ENCODE measurements at places on chromosomes 12 and 14.
A peak's percentile ranks its signal among the peaks of the same experiment; 100 is the strongest.

- peak; percentile 70 for DNase-seq
Measured at GRCh38 chr12:20547816-20548575, 147.1 kb upstream of the SLCO1C1 start.

DNA sequence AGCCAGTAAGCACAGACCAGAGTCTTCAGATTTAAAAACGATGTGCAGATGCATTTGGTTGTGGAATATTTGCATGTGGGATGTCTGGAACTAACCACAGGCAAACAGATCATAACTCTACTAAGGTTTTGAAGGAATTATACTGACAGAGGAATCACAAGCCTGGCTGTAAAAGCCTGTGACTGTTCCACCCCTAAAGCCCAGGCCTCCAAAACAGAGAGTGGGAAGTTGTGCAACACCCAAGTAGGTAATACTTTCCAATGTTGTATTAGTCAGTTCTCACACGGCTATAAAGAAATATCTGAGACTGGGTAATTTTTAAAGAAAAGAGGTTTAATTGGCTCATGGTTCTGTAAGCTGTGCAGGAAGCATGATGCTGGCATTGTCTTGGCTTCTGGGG, 68.1 kb upstream of the DCD start:
- DNase-seq: no peak

DNA sequence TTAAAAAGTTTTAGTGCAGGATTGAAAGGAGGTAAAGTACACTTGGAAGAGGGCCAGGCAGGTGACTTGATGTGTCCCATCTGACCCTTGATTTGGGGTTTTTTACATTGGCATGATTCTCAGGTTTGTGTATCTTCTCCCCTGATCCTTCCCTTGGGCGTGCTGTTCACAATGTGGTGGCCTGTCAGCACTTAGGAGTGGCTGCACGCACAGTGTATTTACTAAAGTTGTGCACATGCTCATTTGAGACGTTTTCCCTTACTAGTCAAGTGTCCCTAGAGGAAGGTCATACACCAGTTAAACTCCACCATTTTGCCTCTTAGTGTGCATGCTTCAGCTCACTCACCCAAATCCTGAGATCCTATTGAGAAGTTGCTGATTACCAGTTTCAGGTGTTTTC, 145.7 kb upstream of the PLEKHA5 start:
- DNase-seq: no peak

DNA sequence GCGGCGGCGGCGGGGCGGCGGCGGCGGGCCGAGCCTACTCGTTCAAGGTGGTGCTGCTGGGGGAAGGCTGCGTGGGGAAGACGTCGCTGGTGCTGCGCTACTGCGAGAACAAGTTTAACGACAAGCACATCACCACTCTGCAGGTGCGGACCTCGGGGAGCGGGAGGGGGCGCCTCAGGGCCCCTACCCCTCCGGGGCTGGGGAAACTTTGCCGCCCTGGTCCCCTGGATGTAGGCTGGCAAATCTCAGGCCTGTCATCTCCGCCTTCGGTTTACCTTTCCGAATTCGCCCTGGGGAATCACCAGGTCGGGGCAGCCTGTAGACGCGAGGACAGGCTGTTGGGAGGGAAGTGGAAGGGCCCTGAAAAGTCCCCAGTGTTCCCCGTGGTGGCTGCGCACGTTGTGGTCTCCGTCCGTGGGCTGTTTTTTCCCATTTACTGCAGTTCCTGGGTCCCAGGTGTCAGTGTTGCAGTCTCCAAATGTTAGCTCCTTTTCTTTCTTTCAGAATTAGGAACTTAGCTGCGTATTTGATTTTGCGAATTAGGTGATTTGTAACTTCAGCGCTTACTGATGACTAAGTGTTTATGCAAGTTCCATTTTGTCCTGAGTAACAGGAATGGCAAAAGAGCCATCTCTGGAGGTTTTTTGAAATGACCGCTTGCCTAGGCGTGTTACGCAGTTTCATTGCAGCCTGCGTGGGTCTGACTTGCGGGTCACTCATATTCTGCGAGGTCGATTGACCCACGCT, 656 bp downstream of the RAB21 start:
- DNase-seq: peak; percentile 58

DNA sequence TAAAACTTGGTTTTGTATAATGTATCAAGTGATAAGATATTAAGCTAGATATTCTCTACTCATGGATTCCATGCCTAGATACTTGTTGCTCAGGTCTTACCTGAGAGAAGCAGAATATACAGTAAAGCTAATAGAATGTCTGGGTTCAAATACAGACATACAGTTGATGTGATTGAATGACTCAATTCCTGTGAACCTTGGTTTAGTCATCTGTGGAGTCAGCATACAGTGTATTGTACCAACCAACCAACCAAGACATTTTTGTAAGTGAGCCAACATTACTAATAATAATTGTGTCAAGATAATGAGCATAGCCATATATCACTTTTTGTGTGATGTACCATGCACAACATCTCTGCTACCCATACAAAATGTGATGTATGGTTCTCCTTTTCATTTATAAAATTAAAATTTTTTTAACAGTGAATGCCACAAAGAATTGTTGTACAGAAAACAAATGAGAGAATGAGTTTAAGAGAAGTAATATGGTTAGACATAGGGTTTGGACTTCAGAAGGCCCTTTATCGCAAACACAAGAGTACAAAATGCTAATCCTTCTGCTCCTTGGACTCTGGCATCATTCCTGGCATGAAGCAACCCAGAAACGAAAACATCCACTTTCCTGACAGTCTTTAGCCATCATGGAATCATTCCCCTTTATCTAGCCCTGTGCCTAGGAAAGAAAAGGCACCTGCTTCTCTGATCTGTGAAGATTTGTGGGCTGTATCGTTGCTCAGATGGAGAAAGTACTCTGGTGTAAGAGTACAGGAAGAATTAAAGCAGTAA, 977.2 kb upstream of the USP15 start:
- peak; percentile 12 for DNase-seq

DNA sequence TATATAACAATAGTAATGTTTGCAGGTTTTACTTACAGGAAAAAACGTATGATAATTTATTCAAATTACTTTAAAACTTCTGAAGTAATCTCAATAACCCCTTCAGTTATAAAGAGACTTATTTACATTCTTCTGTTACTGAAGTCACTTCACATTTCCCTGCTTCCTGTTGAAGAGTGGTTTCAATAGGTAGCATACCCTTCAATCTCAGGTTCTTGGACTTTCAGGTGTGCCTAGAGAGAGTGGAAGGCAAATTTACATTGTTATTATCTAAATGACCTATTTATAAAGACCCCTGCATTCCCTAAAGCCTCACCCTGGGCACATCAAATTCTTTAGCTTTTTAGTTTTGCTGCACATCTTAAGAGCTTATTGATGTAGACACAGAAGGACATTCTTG, 137.6 kb upstream of the AEBP2 start:
- DNase-seq: no peak

DNA sequence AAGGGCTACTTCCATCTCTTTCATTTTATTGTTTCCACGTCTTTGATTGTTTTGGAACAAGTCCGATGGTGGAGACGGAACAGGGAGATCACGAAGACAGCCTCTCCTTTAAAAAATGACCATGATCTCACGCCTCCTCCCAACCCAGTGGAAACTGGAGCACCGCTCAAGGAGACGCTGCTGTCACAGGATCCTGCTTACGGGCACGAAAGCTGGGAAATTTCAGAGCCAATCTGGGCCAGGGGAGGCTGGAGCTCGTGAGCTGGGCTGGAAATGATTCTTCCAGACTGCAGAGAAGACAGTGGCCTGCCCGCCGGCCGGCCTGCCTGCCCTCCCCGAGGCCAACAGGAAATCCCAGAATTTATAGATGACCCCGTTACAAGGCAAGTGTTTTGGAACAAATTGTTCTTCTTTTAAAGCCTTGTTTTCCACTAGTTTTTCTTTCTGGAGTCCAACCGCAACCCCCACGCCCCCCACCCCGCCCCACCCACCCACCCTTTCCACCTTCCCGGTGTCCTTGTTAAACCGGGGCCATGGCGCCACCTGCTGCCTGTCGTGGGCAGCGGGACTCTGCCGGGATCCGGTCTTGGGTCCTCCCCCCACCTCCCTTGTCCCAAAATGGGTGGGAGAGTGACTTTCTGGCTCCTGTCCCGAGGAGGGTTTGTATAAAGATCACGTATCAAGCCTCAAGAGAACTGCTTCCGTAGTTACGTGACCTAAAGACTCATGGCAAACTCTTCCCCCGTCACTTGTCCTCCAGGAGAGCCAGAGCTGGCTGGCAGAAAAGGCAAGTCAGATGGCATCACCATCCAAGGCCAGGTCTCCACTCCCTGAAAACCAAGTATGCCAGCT, 40.3 kb downstream of the MAP1LC3B2 start:
- DNase-seq: peak; percentile 81

- no peak for DNase-seq
Measured at GRCh38 chr12:51862947-51863346, 14.4 kb upstream of the FIGNL2 start.

Data from astrocyte of the spinal cord (primary cell).